ENCODE measurements at places on chromosomes 12 and 14.
A peak's percentile ranks its signal among the peaks of the same experiment; 100 is the strongest.

GRCh38 chr12:90393089-90393488 lies 561.9 kb downstream of the CCER1 start:
- no peak for DNase-seq

GRCh38 chr14:94341656-94342333 lies 18.7 kb upstream of the SERPINA6 start:
- DNase-seq, result no peak

GRCh38 chr12:79409562-79409961 lies 281.2 kb downstream of the PAWR start:
- DNase-seq, result no peak

- DNase-seq, result no peak
Measured at GRCh38 chr12:19110221-19110940, 19.2 kb upstream of the PLEKHA5 start.

GRCh38 chr12:41367726-41368405 lies 179.7 kb downstream of the PDZRN4 start:
- no peak for DNase-seq

DNA sequence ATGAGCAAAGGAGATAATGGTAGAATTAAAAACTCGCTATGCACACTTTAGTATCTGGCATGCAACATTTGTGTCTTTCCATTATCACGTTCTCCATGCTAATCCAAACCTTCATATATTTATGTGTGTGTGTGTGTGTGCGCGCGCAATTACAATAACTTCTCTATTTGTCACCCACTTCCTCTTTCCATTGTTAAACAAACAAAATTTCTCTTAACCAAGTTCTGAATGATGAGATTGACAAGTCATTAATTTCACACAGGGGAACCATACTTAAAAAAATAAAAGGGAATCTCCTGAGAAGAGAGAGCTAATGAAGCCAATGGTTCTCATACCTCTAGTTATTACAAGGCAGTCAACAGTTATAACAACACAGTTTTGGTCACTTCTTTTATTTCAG lies 575.9 kb upstream of the MDGA2 start:
- DNase-seq, result no peak

- DNase-seq, result no peak
Measured at GRCh38 chr12:5685935-5686334, 254.0 kb downstream of the NTF3 start.

- DNase-seq, result no peak
Measured at GRCh38 chr14:104542871-104543830, 36.4 kb upstream of the C14orf180 start.

DNA sequence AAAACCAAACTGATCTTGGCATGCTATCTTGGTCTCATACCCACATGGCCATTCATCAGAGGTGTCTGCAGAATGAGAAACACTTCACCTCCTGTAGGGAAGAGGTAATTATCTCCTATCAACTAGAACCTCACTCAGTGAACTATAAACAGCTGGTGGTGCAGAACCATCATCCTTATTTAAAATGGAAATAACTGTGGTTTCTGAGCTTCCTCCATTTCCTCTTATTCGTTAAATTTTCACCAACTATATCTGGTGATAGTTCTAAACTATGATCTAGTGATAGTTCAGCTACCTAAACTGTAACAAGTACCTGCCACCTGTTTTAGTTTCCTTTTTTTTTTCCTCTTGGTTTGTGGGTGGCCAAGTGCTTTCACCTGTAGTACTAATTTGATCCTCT lies 218.5 kb downstream of the FUT8 start:
- DNase-seq, result no peak

DNA sequence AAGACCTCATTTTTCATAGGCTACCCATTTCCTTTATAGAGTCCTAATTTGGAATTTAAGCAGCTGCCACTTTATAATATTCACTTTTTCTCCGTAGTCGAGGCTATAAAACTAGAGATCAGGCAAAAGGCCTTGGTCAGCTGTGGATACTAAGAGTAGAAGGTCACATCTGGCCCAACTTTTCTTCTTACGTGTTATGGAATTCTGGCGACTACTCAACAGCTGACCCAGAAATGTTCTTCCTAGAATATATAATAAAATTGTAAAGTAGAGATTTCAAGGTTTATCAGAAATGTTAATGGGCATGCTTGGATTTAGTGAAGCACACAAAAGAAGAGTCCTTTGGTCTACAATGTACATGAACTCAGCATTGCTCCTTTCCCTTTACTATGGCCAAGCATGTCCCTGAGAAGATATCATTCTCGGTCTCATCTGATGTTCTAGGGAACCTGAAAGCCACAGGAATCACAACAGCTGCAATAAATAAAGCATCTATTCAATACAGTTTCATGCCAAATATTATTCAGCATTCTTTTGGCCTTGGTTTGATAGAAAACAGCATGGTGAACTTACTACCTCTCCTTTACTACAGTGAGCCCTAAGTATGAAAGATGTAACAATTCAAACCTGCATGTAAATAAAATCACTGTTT lies 261.4 kb upstream of the NPAS3 start:
- no peak for DNase-seq

GRCh38 chr12:101474248-101474647 lies 888 bp upstream of the SPIC start:
- no peak for DNase-seq

GRCh38 chr14:94748667-94749347 lies 21.1 kb downstream of the GSC start:
- DNase-seq, result no peak

DNA sequence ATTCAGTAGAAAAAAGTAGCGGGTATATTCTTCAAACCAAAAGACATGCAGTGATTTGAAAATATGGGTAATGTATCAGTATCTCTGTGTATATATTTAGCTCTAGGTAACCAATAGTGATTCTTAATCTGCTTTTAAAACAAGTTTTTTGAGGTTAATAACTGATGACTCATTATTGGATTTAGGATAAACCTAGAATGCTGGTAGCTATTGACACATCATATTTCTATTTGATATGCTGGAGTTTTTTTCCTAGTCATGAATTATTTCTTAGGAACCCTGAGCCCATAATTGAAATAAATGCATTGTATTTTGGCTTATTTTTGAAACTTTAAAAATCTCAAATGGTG lies 15.5 kb downstream of the ARF6 start:
- DNase-seq, result no peak

GRCh38 chr12:107178776-107179175 lies 85.4 kb upstream of the CRY1 start:
- DNase-seq, result no peak

DNA sequence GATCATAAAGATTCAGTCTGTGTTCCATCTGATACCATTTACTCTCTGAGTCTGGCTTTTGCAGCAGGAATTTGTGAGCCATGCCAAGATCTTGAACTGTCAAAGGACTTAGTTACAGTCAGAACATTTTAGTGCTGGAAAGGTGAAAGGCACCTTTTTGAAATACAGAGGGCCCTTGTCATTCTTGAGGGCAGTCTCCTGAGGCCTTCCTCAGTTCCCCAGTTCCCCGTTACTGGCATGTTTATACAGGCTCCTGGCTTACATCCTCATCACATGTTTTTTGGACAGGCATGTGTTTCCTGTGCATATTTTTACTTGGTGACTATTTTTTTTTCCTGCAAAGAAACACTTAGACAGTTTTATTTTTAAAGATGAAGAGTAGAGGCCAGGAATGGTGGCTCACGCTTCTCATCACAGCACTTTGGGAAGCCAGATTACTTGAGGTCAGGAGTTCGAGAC lies 21.0 kb downstream of the CFAP54 start:
- no peak for DNase-seq

DNA sequence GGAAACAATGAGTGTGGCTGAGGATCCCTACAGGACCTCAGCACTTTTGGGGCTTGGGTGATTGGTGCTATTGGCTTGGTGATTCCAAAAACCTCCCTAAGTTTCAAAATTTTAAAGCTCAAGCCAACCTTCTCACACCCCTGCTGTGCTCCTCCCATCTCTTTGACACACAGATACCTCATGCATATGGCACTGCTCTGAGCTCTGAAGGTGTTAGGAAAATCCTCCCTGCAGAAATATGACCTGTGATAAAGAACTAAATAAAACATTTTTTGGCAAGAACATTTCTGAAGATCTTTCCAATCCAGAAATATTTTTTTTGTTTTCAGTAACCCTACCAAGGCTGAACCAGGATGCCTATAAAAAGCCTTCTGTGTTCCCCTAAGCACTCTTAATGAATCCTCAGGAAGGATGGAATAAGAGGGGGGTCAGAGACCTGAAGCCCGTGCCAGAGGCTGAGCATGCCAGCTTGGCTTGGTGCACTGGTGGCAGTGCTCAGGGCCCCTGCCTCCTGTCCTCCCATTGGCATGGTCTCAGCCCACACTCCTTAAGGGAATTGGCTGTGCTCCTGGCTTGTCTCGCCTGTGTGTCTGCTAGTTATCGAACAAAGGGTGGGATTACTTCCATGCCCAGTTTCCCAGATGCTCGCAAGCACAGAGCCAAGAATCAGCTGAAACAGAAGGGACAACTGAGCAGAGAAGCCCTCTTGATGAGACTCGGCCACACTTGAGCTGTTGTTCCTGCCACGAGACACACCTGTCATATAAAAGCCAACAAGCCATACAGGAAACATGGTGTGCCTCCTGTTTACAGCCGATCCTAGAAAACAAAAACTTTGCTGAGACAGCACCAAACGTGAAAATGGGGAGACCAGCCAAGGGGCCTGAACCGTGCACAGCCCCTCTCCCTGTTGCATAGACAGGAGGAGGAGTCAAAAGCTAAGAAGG lies 132.7 kb upstream of the EEA1 start:
- DNase-seq, result no peak

- no peak for DNase-seq
Measured at GRCh38 chr12:46900734-46901463, 75.1 kb upstream of the SLC38A4 start.

DNA sequence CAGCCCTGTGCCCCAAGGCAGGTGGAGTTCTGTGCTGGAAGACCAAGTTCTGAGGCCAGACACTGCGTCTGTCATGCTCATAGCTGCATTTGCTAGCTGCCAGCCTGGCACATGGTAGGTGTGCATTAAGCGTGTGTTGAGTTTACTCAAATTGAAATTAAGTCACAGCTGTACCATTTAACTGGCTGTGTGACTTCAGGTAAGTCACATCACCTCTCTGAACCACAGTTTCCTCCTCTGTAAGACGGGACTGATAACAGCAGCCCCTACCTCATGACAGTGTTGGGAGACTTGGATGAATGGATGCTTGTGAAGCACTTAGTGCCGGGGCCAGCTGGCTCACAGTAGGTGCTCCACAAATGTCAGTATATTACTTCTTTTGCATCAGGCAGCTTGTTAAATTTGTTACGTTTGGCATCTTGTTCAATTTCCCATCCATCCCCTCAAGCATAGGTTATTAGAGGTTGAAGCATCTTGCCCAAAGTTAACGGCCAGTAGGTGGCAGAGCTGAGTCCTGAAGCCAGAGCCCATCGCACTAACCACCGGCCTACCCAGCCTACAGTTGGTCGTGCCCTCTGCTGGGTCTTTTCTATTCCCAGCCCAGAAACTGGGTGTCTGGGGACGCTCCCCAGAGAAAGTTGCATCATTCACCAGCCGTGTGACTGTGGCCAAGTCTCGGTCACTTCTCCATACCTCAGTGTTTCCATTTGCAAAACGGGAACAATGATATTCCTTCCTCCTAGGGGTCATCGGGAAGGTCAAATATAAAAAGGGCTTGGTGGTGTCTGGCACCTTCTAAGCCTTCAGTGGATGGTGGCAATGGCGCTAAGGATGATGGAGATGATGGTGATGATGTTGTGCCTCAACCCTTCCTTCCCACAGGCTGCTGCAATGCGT lies 4.5 kb downstream of the DAO start:
- peak; percentile 60 for DNase-seq

Data from stimulated activated naive CD4-positive, alpha-beta T cell treated with Interleukin-2 at 50 U/mL for 16 hours (primary cell).